ENCODE measurements at places on chromosomes 11 and 22.

- DNase-seq: peak; percentile 70
Observed at GRCh38 chr22:38831166-38831945, 12.5 kb downstream of the NPTXR start.

- DNase-seq: no peak
Observed at GRCh38 chr11:67996051-67996450, 7.8 kb downstream of the UNC93B1 start.

GRCh38 chr11:93967944-93968343 lies 53.2 kb upstream of the HEPHL1 start:
- DNase-seq: no peak

- peak; percentile 30 for DNase-seq
Observed at GRCh38 chr11:18727479-18728236, 1.7 kb upstream of the IGSF22 start.

DNA sequence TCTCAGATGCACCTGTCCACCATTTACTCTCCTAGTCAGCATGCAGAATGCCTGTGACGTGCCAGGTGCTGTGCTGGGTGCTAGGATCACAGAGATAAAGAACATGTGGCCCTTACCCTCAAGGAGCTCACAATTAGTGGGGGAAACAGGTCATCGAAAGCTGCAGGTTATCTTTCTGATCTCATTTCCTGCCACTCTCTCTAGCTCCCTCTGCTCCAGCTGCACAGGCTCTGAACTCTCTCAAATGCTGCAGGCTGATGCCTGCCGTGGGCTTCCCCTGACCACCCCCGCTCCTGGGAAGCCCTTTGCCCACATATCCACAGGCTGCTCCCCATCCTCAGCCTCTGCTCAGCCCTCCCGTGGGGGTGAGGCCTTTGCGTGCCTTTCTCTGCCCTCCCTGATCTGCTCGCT lies 29.6 kb downstream of the SHANK3 start:
- DNase-seq: no peak

- DNase-seq: no peak
Observed at GRCh38 chr11:93663021-93663420, 1.5 kb downstream of the CEP295 start.

DNA sequence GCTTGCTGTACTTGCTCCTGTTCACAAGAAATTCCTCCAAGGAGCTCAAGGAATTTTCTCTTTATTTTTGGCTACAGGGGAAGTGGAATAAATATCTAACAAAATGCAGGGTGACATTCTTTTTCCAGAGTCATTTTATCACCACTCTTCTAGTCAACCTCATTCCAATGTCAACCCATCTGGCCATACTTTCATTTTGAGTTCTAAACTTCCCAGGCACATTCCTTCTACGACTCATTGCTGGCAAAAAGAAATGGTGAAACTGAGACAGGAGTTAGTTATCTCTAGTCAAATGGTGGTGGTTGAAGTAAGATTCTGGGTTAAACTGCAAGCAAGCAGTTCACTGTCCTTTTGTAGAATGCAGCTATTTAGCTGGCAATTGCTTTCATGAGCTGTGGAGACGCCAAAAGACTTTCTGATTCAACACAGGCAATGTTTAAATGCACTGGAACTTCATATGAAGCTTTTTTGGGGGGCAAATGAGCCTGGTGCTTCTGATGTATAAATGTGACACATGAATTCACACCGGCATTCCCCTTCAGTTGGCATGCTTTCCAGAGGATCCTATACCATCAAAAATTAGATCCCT lies 304.6 kb downstream of the CADM1 start:
- DNase-seq: peak; percentile 4

- no peak for DNase-seq
Observed at GRCh38 chr11:32290783-32291182, 144.6 kb downstream of the WT1 start.

- DNase-seq: no peak
Observed at GRCh38 chr11:18111005-18111404, 5.1 kb upstream of the SAAL1 start.

- DNase-seq: no peak
Observed at GRCh38 chr22:19122752-19123492, 710 bp upstream of the DGCR2 start.

DNA sequence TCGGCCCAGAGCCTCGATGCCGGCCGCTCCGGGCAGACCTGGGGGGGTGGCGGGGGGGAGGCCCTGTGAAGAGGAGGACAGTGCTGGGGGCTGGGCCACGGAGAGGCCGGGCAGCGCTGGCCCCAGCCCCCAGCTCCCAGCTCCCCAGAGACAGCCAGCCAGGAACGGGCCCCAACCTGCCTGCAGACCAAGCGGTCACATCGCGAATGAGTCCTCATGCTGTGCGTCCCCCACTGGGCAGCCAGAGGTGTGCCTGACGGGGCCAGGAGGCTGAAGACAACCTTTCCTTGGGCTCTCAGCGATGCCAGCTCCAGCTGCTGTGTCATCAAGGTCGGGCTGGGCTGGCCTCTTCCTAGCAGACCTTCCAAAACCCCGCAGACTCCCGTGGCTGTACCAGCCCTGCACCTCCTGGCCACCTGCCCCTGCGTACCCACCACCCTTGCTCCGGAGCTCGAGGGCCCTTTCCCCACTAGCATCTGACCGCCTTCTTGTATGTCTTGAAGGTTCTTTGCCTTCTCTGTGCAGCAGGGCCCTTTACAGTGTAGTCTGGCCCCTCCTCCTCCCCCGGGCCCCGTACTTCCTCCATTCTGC lies 88.4 kb downstream of the CDKN1C start:
- DNase-seq: no peak

GRCh38 chr11:90204832-90205646 lies 17.8 kb downstream of the CHORDC1 start:
- DNase-seq: peak; percentile 27

DNA sequence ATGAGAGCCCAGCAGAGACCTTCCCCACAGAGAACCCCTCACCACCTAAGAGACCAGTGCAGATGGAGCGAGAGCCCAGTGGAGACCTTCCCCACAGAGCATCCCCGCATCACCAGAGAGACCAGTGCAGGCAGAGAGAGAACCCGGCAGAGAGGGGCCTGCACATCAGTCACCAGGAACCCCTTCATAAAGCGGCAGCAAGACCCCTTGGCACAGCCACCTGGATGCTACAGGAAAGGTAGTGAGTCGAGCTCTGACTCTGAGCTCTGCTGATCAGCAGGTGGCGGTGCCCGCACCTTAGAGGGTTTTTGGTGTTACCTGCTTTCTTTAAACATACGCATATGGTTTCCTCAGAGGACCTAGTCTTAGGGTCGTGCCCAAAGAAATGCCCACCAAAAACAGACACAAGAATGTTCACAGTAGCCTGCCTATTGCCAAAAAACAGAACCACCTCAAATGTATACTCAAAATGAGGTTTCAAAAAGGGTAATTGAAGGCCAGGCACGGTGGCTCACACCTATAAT lies 678.7 kb downstream of the BRD1 start:
- DNase-seq: no peak

GRCh38 chr11:76810151-76810853 lies 27.1 kb downstream of the TSKU start:
- peak; percentile 56 for DNase-seq

- peak; percentile 80 for DNase-seq
Observed at GRCh38 chr11:35485656-35486322, 39.6 kb downstream of the PAMR1 start.

GRCh38 chr11:130798801-130799200 lies 117.5 kb downstream of the SNX19 start:
- DNase-seq: no peak

- DNase-seq: no peak
Observed at GRCh38 chr11:44346983-44347382, 37.0 kb upstream of the ALX4 start.

DNA sequence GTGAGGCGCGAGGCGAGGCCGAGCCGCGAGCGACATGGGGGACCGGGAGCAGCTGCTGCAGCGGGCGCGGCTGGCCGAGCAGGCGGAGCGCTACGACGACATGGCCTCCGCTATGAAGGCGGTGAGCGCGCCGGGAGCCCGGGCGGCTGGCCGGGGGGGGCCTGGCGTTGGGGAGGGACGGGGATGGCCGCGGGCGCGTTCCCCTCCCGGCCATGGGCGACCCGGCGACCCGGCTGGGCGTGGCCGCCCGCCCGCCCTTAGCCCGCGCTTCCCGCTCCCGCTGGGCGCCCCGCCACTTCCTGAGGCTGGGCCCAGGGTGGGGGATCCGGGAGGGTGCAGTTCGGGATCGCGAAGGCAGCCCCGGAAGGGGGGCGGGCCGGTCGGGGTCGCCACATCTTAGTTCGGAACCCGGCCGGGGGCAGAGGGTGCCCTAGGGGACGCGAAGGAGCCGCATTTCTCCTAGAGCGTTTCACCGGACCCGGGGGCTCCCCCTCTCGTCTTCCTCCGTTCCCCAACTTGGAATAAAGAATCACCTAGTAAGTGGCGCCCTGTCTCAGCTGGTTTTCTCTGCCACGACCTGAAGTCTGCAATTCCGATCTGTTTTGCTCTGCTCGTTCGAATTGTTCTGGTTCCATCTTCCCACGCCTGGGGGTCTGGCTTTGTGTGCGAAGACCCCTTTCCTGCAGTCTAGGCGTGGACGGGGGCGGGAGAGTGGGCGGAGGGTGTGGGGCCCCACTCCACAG lies 536 bp downstream of the YWHAH start:
- no peak for DNase-seq

DNA sequence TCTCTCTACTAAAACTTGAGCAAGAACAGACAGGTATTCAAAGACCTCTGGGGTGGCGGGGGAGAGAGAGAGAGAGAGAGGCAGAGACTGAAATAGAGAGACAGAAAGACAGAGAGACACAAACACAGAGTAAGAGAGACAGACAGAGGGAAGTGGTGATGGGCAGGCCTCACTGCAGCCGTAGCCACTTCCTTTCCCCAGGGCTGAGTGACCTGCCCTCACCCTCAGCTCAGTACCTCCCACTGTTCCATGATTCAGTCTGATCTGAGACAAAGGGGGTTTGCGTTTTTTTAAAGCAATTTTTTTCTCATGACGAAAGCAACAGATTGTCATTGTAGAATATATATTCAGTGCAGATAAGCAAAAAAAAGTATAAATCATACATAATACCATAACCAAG lies 607.9 kb upstream of the B3GAT1 start:
- DNase-seq: no peak

- peak; percentile 78 for DNase-seq
Observed at GRCh38 chr22:37777122-37777687, 30.5 kb upstream of the GCAT start.

DNA sequence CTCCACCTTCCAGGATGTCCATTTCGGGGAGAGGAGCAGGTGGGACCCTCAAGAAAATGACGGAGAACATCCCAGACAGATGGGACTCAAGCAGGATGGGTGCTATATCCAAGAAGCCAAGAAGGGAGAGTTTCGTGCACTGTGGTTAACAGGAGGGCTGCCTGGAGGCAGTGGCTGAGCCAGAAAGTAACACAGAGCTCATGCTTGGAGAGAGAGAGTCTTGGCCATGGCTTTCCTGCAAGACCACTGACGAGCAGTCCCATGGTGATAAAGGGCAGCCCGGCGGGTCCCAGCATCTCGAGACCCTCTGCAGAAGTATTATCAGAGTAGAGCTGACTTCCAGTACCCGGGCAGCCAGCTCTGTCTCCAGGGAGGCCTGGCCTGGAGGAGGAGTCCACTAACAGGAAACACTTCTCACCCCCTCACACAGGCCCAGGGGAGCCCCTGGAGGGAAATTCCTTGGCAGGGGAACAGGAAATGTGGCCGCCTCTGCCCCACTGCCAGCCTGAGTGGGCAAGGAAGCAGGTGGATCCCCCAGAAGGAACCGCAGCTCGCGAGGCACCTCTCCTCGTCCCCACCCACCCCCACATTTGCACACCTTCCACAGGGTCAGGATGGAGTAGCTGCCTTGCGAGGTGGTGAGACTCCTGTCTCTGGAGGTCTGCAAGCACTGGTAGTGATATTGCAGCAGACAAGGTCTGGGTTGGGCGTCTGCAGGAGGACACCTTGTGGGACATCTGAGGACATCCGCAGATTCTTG lies 32.2 kb downstream of the CYTH4 start:
- DNase-seq: no peak

- DNase-seq: peak; percentile 5
Observed at GRCh38 chr11:35714882-35715627, 52.5 kb downstream of the TRIM44 start.

- DNase-seq: no peak
Observed at GRCh38 chr22:28365371-28365770, 314.3 kb downstream of the TTC28 start.

DNA sequence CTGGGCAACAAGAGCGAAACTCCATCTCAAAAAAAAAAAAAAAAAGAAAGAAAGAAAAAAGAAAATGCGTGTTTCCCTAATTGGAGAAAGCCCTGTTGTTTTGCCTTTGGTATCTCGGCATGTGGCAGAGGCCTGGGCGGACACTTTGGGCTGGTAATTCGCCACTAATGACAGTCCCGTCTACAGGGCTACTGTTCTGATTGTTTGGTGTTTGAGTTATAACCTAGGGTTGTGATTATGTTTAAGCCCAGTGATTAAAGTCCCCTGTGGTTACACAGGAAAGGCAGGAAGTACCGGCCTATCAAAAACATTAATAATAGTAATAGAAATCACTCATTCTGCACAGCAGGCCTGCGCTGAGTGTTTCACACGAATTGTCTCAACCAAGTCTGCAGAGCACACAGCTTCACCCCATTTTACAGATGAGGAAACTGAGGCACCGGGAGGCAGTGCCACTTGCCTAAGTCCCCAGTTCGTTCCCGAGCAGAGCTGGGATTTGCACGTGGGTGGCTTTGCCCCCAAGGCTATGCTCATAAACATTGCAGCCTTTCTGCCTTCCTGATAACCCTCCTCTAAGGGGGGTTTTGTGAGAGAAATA lies 39.1 kb upstream of the GRAMD4 start:
- no peak for DNase-seq

- peak; percentile 15 for DNase-seq
Observed at GRCh38 chr11:116641561-116642045, 131.2 kb downstream of the BUD13 start.

GRCh38 chr11:35850191-35850590 lies 93.7 kb upstream of the LDLRAD3 start:
- DNase-seq: no peak

DNA sequence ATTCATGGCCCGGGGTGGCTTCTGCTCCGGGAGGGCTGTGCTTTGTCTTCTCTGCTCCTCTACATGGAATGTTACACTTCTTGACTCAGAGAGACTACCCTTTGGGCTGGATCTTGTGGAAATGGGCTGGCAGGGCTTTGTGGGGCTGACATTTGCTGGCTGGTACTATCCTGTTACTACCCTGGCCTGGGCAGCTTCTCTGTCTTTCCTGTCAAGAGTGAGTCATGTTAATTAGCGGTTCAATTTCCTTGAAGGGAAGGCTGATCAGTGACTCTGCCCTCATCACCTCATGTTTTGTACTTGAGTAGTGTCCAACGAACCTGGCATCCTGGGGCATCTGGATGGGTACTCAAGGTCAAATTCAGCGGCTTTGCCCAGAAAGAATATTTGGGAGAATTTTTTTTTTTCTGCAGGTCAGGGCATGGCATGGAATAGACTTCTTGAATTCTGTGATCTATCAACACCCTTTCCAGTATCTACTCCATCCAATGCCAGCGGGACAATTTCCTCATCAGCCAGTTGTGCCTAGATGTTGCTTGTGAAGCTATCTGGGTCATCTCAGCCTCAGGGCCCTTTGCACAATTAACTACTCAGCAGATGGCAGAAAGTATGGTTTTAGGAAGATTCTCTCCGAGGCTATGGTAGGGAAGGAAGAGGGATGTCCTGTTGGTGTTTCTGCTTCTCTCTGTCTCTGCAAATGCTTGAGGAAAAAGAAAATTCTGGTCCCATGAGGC lies 140.5 kb upstream of the PLET1 start:
- peak; percentile 10 for DNase-seq
